ENCODE measurements at places on chromosomes 1 and 21.

DNA sequence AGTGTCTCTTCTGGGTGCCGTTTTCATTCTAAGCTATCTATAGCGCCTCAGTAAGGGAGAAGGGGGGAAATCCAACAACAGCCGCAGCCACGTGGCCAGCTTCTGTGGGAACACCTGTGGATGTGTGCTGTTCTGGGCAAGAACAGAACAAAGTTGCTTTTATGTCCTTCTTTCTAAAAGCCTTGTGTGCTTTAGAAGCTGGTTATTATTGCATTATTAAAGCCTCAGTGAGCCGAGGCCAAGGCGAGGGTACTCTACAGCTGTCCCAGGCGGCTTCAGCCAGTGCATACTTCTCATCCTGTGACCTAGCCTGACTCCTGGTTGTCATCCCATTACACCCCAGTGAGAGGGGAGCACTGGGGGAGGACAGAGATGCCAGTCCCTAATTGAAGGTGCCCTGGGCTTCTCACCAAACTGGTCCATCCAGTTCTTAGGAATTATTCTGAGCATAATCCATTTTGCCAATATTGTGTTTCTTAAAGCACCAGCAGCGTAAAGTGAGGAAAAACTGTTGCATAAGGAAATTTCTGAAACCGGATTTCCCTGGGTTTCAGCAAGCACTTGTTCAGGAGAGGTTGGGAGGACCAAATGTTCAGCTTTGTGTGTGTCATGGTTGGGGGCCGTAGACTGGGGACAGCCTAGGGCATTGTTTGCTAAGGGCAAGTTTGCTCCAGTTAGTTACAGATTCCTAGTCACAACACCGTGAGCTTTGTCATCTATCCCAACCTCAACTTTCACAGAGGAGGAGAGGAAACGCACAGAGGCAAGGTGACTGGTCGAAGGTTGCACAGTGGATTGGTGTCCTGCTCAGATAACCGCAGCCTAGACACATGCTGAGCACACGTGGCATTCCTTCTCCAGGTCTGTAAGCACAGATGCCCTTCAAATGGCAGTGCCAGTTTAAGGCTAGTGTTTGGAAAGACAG lies 61.0 kb upstream of the ATP1A1 start:
- no peak for DNase-seq

DNA sequence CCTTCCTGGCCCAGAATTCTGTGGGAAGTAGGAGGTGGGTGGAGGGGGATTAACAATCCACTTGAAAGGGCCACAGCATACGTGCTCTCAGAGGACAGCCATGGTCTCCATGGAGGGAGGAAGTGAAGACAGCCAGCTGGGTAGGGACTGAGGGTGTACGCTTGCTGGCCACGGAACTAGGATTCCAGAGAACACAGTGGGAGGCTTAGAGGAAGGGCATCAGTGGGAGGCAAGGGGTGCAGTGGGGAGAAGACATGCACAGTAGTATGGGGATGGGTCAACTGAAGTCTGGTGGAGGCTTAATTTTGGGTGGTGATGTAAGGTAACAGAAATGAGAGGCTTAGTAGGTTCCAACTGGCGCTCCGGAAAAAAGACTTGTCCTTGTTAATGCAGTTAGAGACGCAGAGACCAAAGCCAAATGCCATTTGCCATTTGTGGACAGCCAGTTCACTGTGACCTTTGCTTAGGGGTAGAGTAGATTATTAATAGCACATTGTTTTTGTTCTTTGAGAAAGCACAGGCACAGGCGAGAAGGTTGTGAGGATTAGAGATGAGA lies 103.0 kb downstream of the ZSCAN20 start:
- DNase-seq = no peak

DNA sequence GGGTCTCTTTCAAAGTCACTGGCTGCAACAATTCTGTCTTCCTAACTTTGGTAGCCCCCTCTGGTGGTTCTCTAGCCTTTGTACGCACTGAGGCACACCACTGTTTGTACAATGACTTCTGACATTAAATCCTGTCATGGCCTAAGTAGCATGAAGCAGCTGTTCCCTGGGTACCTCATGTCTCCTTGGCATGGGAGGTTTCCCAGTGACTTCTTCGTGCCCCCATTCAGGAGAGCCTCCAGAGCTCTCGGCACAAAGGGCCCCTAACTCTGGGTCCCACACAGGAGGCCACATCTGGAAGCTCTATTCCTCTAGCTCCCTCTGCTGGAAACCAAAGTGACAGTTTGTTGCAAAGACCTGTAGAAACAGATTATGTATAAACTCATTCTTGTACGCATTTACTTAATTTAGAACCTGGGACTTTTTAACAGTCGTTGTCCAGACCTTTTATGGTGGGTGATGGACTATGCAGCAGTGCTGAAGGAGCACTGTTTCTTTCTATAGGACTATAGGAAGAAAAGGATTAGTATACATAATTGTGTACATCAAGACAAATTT lies 13.4 kb downstream of the SWT1 start:
- peak; percentile 71 for DNase-seq

GRCh38 chr1:88541596-88541995 lies 142.5 kb upstream of the PKN2 start:
- no peak for DNase-seq

DNA sequence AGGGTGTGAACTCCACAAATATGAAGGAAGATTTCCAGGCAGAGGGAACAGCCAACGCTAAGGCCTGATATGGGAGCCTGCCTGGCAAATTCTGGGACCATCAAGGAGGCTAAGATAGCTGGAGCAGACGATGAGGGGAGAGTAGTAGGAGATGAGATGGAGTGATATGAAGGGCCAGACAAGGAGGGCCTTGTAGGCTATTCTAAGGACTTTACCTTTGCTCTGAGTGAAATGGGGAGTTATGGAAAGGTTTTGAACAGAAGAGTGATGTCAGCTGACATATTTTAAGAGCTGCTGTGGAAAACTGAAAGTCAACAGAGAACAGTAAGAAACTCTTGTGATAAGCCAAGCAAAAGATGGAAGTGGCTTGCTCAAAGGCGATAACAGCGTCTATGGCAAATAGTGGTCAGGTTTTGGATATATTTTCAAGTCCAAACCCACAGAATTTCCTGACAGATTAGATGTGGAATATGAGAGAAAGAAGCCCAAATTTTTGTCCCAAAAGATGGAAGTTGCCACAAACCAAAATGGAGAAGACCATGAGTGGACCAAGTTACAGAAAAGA lies 2.1 kb upstream of the TP53BP2 start:
- no peak for DNase-seq

GRCh38 chr1:10424034-10424433 lies 6.2 kb upstream of the CENPS start:
- no peak for DNase-seq

- DNase-seq = no peak
Observed at GRCh38 chr1:192969091-192969490, 90.1 kb downstream of the UCHL5 start.

DNA sequence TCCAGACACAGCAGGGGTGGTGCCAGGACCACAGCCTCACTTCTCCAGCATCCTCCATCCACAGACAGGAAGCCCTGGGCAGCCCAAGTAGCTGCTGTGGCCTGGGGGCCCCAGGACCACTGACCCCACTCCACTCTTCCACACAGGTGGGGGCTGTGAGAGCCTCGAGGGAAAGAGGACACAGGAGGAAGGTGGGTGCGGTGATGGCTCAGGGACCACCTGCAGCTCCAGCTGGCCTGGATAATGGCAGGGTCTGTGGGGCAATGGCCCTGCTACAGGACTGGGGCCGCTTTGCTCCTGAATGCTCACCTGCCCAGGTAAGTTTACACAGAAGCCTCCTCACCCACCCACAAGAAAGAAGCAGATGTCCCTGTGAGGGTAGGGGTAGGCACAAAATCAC lies 18.3 kb upstream of the PRSS38 start:
- DNase-seq = no peak

- DNase-seq = no peak
Observed at GRCh38 chr21:43322805-43323204, 104.1 kb downstream of the SIK1 start.

DNA sequence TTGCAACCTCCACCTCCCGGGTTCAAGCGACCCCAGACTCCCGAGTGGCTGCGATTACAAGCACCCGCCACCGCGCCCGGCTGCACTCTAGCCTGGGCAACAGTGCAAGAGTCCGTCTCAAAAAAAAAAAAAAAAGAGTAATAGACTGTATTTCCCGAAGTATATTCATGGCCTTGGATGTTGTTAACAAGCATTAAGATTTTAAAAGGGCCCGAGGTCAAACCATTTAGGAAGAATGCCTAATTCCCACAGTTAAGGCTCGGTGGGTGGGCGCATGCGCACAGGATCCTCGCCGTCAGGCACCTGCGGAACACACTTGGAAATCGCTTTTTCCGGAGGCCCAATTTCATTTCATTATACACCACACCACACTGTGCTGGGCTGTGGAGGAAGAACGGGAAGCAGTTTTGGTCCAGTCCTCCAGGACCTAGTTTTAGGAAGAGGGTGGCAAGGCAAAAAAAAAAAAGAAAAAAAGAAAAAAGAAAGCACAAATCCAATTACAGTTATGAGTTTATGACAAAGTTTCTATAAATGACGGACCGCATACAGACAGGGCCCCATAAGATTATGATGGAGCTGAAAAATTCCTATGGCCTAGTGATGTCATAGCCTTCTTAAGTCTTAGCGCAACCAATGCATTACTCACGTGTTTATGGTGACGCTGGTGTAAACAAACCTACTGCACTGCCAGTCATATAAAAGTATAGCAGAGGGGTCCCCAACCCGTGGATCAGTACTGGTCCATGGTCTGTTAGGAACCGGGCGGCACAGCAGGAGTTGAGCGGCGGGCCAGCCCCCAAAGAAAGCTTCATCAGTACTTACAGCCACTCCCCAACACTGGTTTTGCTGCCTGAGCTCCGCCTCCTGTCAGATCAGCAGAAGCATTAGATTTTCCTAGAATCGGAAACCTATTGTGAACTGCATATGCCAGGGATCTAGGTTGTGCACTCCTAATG lies 38.2 kb downstream of the H3-3A start:
- no peak for DNase-seq

DNA sequence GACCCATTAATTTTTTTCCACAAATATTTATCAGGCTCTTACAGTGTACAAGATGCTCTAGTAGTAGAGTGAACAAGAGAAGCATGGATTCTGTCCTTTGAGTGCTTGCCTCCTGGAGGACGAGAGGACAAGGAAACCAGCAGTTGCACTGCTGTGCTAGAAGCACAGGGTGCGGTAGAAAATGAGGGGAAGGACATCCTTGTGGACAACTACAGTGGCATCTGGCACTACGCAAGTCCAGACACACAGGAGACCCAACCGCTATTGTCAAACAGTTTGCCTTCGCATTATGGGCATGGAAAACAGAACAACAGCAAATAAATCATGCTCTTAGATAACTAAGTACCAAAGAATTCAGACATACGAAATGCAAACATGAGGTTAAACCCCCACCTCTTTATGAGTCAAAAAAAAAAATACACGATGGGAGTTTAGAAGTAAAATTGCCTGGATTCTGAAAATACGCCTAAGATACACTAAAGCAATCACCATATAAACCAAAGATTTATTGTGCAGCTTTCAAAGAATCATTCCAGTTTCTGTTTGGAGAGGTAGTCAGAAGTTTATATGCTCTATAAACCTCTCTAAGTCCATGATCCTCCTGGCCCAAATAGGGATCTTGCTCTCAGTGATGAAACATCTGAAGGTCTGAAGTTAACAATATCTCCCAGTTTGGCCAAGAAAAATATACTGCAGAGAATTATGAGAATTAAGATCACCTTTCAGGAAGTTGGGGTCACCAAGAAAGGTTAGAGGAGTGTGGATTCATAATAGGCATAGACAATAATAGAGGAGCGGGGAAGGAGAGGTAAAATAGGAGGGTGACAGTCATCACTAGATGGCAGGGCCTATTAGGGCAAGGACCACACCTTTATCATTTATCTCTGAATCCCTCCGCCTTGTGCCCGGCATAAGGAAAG lies 307.8 kb downstream of the NFIA start:
- DNase-seq = no peak
